Activated T-helper 1 cell treated with Interleukin-2 at 50 U/mL for 16 hours (primary cell): ENCODE measurements at places on chromosomes 16 and 17.

DNA sequence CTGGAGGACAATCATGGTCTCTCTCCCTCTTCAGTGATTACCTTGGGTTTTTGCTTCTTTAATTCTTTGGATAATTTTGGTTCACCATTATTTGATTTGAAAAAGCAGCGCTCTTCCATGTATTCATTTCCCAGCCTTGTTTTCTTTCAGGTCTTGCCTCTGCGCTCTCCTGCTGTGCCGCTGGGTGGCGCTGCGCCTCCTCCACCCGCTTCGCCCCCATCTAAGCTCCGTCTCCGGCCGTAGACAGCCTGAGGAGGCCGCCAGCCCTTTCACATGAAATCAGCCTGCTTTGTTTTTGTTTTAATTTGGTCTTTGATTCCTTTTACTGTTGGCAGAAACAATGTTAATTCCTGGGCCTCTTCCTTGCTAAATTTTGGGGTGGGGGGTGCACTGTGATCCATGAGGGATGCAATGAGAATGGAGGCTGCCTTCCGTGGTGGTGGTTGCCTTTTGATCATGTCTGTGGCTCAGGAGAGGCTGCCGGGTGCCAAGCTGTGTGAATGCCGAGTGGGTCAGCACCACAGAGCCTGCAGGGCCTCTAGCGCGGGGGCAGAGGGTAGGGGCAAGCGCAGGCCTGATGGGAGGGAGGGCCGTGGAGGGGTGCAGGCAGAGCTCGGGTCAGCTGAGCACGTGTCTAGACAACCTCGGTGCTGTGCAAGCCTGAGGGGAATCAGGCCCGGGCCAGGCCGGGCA is 64.1 kb downstream of the PLD6 start:
- peak; percentile 22 for DNase-seq

DNA sequence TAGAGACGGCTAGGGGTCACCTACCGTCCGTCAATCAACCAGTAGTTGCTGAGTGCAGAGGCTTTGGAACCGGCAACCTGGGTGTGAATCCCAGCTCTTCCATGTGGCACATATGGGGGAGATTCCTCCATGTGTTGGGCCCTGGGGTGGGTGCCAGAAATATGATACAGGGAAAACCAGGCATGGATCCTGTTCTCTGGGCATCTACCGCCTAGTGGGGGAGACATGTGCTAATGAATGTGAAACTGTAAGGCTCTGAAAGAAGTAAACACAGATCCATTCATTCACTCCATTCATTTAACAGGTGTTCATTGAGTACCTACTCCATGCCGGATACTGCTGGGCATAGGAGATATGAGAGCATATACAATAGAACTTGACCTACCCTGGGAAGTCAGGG is 39.5 kb upstream of the SDK2 start:
- DNase-seq: no peak

- no peak for DNase-seq
Measured at GRCh38 chr16:56715126-56715525, 14.8 kb upstream of the NUP93 start.

- no peak for DNase-seq
Measured at GRCh38 chr16:79339863-79340262, 260.7 kb downstream of the MAF start.

GRCh38 chr16:3099732-3100499 is 822 bp upstream of the ZSCAN10 start:
- peak; percentile 85 for DNase-seq

GRCh38 chr17:50364715-50365114 is 8.3 kb downstream of the MRPL27 start:
- DNase-seq: no peak
